ENCODE measurements at places on chromosomes 7 and 10.

DNA sequence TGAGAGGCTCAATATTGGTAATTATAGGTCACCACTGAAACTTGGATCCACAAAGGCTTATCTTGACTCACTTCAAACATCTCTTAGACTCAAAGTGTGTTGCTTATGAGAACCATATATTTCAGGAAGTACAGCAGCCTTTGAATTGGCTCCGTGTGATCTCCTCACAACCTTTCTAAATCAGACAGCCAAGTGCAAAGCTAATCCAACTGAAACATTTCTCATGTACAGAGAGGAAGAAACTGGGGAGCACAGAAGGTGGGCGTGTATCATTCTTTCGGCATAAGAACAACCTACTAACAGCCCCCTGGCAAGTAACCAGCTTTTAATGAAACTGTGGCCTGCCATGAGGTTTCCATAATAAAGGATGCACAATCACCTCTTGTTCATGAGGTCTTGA, 109.4 kb downstream of the MBL2 start:
- DNase-seq, result no peak

- DNase-seq, result no peak
Measured at GRCh38 chr7:2979951-2980350, 63.7 kb downstream of the CARD11 start.

- no peak for DNase-seq
Measured at GRCh38 chr10:34904191-34904590, 89.1 kb upstream of the PARD3 start.

- DNase-seq, result no peak
Measured at GRCh38 chr7:106203473-106203872, 81.3 kb downstream of the NAMPT start.

DNA sequence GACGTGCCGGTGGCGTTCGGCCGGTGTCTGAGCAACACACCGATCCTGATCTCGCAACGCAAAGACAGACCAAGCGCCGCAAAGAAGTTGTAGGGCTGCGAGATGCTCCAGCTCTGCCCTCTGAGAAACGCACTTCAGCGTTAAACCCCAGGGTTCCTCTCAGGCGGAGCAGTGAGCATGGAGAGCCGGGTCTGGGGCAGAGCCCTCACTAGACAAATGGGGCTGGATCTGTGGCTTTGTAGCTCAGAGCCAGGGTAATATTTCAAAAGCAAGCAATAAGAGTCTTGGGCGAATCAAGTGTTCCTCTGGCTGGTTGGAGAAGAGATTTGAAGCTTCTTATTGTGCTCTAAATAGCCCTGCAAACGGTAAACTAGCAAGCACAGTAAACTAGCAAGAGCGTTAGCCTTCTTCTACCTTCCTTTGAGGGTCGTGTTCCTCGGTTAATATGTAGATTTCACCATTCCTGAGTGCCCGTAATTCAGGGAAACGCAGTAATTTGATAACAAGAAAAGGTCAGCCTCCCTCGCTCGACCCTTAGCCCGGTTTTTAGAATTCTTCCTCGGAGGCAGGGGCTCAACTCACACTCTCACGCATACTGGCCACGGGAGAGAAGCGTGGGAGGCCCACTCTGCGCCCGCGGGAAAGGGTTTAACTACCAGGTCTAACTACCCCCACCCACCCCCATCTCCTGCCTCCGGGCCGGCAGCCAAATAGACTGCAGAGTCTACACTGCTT, 6.7 kb downstream of the SKAP2 start:
- no peak for DNase-seq

DNA sequence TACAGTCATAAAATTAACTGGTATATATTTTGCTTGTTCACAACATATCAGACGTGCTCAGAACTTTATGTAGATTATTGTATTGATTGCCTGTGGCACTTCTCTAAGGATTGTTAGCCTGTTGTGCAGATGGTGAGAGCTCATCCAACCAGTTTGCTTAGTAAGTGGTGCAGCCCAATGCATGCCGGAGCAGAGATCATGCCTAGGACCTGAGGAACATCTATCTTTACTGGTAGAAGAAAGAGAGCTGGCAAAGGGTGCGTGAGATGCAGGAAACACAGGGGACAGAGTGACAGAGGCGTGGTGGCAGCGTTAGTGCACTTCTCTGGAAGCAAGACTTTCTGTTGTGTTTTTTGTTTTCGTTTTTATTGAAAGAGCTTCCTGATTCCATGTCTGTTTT, 35.9 kb downstream of the CCM2 start:
- no peak for DNase-seq

DNA sequence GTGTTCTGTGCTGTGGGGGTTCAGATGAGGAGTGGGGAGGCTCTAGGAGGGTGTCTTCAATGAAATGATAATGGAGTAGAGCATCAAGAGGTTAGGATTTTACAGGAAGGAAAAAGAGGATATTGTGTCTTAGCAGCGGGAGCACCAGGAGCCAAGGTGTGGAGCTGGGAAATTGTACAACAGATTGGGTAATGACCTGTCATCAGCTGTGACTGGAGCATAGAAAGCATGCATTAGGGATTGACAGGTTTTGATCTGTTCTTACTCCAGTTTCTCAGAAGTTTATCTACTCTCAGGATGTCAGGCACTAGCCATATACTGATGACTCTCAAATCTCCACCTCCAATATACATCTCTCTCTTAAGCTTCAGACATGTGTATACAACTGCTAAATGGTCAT, 196.9 kb downstream of the ARHGAP12 start:
- no peak for DNase-seq

DNA sequence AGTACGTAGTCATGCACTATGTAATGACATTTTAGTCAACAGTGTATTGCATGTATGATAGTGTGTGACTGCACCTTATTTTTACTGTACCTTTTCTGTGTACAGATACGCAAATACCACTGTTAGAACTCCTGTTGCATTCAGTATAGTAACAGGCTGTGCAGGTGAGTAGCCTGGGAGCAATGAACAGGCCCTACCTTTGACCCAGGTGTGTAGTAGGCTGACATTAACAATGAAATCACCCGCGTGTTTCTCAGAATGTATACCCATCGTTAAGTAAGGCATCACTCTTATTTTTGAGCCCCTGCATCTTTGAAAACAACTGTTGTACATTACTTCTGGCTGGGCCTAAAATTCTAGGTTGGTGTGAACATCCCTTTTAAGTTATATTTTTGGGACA, 41.6 kb downstream of the DAGLB start:
- no peak for DNase-seq

DNA sequence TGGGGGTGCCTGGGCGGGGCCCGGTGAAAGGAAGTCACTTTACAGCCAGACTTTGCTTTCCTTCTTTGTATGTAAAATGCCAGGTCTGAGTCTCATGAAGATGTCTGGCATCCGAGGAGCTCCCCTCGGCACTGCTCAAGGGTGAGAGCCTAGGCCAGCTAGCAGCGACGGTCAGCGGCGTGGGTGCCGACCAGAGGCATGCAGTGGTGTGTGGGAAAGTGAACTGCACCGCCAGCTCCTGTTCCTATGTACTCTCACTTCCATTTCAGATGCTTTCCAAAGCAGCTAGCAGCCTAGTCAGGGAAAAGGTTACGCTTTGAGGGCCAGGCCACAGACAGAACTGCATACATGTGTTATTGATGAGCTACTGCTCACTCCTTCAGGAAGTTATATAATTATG, 172.8 kb downstream of the ZMYND11 start:
- no peak for DNase-seq

GRCh38 chr7:46245586-46246111, 324.6 kb upstream of the IGFBP3 start:
- DNase-seq, result no peak
